ENCODE measurements at places on chromosomes 2 and 18. TPM values are rescaled to one million over a fixed set of nuclear protein-coding genes. Genes with fewer than 3 reads are reported as not detected.

DNA sequence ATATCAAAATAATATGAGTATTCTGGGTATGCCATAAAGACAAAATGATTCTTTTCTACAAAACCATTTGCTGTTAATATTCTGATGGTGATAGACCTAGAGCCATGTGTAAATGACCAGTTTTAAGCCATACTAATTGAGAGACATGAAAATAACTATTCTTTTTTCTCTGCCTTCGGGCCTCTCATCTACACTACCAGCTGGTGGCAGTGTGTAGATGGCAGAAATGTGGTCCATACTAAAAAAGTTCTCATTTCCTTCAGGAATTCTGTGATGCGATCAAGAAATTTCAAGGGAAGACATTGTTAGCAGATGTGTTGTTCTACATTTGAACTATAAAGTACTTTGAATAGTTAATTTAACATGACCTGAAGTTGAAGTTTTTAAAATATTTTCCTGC lies 485.2 kb downstream of the TRIB2 start:
- DNase-seq, result no peak

DNA sequence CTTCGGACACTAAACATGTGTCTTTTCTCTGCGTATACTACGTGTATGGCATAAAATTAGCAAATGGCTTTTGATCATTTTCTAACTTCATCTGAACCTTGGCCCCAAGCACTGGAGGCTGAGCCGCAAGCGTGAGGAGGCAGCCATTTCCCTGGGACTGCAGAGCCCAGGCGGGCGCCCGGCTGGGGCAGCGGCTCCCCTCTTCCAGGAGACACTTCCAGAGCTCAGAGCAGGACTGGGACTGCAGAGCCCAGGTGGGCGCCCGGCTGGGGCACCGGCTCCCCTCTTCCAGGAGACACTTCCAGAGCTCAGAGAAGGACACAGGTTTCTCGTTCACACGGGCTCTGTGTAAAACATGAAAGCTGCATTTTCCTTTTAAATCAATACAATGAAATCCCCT lies 484.1 kb upstream of the SALL3 start:
- DNase-seq, result no peak

- no peak for DNase-seq
Measured at GRCh38 chr2:11705711-11706110, 35.7 kb upstream of the NTSR2 start.

DNA sequence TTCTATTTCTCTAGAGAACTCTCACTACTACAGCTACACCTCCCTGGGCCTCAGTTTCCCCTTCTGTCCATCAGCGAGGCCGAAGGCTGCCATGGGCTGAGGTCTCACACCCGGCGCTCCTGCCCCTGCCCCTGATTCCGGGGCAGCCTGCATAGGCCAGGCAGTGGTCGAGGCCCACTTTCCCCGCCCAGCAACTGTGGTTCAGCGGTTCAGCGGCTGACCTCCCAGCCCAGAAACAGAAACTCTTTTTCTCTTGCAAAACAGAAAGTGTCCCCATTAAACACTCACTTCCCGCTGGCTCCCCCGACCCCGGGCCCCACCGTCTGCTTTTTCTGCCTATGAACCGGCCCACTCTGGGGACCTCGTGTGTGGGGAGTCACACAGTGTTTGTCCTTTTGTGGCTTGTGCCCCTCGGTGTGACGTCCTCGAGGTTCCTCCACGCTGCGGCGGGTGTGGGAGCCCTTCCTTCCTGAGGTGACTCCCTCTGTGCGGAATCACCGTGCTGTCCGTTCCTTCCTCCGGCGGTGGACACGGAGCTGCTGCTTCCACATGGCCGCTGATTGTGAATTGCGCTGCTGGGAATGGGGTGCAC lies 16.0 kb downstream of the PDCD1 start:
- DNase-seq, result no peak

Gene CCDC142
- total RNA-seq, result 14.0 TPM

Gene ELOA2
- not detected for total RNA-seq

Gene OXER1
- total RNA-seq, result 2.7 TPM

Gene CTAGE1
- total RNA-seq, result not detected

Gene MARS2
- total RNA-seq, result 24.8 TPM

DNA sequence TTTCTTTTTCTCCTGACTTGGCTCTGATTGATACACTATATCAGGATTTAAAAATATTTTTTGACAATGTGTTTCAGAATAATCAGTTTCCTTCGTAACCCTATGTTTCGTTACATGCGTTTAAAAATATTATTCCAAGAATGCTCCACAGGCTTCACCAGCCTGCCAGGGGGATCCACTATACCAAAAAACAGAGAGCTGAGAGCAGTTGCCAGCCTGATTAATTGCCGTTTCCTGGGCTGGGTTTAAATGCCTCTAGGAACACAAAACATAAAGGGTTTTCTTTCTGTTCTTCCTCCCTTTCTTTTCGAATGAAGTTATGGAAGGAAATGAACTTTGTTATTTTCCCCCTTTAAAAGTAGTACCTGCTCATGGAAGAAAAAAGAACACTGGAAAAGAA lies 47.9 kb downstream of the LRRFIP1 start:
- DNase-seq, result no peak

Gene KCTD1
- total RNA-seq, result 18.7 TPM

GRCh38 chr2:227655454-227655853 lies 11.2 kb upstream of the SCYGR5 start:
- no peak for DNase-seq

Gene LCT
- not detected for total RNA-seq

Gene CYP27A1
- total RNA-seq, result 9.3 TPM

GRCh38 chr2:129707800-129708199 lies 271.7 kb upstream of the RAB6C start:
- DNase-seq, result no peak

Gene CRYGC
- total RNA-seq, result not detected

- DNase-seq, result no peak
Measured at GRCh38 chr2:237904831-237905599, 45.6 kb downstream of the RAMP1 start.

Gene ABCB6
- 45.3 TPM for total RNA-seq

DNA sequence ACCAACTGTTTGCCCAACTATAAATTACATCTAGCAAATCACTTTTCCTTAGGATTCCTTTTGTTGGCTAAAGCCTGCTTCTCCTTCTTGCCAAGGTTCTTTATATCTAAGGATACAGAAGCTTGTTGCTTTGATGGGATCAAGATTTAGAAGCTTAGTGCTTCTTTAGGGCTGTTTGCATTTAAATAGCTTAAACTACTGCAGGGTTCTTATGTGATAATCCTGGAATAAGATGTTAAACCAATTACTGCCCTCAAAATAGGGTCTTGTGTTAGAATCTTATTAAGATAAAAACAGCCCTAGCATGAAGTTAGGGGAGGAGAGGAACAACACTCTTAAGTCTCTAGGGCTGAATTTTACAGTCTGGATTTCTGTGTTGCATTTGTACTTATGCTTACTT lies 64.2 kb downstream of the KIF5C start:
- no peak for DNase-seq

Gene CMPK2
- total RNA-seq, result 0.13 TPM
